ENCODE measurements at places on chromosomes 4 and X.

DNA sequence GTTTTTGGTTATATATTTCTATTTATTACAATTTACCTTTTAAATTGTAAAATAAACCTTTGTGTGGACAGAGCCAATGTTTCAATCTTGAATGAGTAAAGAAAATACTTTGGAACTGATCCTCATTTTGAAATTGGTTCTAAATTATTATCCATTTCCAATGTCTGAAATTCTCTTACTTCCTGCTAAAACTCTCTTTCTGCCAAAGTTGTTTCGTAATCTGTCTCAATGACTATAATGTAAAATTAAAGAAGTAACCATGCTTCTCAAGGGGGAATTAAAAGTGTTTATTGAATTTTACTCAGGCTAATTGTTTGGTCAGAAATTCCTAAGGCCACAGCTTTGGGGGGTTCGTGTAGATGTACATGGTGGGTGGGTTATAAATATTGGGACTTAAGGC lies 34.8 kb downstream of the YIPF6 start:
- DNase-seq: no peak

DNA sequence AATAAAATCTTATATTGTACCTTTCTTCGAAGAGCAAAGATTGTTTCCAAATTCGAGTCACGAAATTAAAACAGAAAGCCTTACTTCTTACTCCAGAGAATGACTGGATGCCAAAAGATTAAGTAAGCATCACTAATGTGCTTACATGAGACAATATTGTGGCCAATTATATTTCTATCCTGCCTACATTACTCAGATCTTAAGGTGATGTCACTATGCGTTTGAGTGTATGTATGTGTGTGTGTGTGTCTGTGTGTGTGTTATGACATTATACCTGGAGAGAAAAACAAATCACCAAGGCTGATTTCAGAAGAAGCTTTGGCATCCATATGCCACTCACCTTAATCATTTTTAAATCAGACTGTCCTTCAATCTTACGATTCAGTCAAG lies 556.3 kb downstream of the PPARGC1A start:
- no peak for DNase-seq

GRCh38 chr4:26520728-26521450 lies 30.6 kb upstream of the CCKAR start:
- DNase-seq: no peak

DNA sequence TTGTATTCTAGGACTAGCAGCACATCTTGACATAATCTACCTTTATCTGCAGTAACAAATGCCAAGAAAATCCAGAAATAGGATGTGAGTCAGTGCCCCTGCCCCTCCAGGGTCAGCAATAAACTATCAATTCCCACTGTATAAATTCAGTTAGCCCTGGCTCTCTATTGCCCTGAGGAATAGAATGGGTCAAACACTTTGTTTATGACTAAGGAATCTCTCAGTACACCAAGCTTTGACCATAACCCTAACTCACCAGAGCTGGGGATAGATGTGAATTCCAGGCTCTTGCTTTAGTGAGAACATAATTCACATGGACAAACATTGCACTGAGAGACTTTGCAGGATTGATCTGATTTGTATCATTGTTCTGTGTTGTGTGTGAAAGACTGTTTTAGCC lies 82.3 kb downstream of the CXXC4 start:
- no peak for DNase-seq

DNA sequence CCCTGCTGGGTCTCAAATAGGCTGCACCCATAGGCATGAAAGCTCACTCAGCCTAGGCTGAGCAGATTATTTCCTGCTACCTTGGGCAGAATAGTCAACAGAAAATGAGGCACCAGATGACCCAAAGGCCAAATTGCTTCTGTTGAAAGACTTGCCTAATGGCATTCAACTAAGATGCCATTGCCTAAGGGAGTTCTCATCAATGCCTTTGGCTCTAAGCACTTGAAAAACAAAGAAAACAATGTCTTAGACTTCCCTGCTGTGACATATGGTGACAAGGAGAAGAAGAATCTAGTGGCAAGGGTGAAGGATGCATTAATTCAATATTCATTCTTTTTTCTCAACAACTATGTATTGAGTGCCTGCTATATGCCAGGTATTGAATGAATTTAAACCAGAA lies 25.7 kb upstream of the PCDH19 start:
- DNase-seq: no peak

GRCh38 chrX:149650162-149650561 lies 18.6 kb upstream of the TMEM185A start:
- no peak for DNase-seq

Data from head of caudate nucleus (tissue), 42 donors.